ENCODE measurements at places on chromosomes 2 and 18.

- no peak for DNase-seq
These were observed 236.1 kb downstream of the TWIST2 start for GRCh38 chr2:239084007-239084406.

DNA sequence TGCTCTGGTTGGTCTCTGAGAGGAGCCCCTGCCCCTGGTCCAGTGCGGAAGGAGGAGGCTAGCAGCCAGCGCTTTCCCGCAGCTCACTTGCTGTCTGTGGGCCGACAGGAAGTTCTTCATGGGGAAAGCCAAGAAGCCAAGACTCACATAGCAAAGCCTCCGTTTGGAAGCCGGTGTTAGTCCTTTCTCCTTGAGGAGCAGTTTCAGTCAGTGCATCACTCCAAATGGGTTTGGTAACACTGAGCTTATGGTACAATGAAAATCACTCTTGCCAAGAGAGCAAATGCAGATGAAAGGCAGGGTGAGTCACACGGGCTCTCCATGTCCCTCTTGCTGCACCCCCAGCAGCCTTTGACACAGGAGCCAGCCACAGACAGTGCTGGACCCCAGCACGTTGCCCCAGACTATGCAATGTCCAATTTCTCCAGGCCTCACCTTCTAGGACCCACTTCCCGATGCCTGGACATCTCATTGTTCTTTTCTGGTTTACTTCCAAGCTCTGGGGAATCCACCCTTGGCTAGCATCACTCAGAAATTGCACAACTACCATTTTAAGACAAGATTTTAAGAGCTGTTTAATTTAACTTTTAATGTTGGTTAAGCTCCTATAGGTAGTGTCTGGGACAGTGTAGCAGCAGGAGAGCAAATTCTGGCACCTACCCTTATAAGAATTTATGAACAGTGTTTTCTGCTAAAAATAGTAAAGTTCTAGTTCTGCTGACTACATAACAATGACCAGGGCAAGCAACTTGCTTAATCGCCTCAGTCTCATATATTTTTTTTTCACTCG lies 174.9 kb downstream of the ASB1 start:
- no peak for DNase-seq

- DNase-seq, result no peak
These were observed 74.4 kb downstream of the PLCL1 start for GRCh38 chr2:197878792-197879191.

GRCh38 chr18:4406856-4407255 lies 48.3 kb downstream of the DLGAP1 start:
- DNase-seq, result no peak

DNA sequence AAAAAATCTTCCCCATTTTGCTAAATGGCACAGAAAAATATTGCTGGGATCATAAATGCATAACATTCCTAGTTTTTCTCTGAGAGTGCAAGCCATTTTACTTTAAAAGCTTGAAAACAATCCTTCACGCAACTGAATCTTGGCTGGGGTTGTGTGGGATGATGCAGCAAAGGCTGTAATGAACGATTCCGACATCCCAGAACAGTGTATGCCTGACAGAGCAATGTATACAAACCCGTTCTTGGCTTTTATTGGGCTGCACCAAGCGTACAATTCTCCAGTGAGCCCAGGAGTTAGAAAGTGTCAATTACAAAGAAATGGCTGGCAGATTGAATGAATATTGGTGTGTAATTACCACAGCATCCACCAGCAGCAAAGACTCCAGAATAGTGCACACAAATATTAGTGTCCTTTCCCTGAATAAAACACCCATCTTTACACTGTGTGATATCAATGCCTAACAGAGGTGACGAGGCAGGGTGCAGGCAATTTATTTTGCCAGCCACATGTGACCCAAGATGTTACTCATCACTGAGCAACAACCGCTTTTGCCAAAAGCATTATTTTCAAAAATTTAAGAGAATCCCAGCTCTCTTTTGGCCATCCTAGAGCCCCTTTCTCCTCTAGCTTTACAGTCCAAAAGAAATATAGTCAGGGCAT lies 578.6 kb upstream of the CHAC2 start:
- DNase-seq, result no peak

DNA sequence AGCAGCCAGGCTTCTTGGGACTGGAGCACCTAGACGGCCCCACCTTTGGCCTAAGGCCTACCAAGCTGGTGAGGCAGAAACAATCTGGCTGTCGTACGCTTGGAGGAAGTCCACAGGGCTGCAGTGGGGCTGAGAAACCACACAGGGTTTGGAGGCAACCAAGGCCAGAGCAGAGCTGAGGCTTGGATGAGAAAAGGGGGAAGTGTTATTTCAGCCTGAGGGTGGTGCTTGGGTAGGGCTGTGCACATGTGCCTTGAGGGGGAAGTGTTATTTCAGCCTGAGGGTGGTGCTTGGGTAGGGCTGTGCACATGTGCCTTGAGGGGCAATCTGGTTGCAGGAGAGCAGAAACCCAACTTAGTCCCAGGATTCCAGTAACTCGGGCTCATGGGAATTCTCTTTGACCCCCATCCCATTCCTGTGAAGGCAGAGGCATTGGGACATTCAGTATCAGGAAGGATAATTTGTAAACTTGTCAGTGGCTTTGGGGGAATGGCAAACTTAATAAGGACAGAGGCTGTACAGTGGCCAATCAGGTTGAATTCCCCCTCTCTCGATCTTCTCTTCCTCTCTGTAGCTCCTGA lies 971 bp upstream of the FBXO41 start:
- no peak for DNase-seq
